Right forelimb (tissue), 1 donor: ENCODE measurements at places on chromosomes 1 and 21.

DNA sequence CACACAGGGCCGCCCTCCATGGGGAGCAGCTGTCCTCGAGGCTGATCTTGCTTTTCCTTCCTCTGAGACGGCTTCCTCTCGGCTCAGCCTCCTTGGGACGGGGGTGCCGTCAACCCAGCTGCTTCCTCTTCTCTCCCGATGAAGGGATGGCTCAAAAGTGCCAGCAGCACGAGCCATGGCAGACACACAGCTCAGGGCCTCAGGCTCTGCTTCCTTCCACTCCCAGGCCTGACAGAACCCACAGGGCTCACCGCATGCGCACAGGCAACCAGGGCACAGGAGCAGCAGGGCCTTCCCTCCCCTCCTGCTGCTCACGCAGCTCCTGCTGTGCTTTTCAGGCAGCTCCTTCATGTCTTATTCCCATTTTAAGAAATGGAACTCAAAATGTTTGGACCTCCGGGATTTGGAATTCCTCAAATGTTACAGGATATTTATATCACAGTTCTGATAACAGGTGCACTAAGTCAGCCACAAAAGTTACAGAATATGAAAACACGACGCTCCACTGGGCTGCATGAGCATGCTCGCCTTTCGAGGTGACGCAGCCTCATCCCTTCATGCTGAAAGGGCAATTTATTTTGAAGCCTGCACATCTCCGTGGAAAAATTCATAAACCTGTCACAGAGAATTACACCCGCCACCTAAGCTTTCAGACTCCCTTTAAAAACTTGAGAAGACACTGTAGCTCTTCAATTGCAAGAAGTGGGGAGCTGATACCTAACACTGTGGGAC lies 84.4 kb downstream of the HSF2BP start:
- DNase-seq: no peak

GRCh38 chr1:2632051-2632430 lies 775 bp downstream of the MMEL1 start:
- DNase-seq: no peak

GRCh38 chr1:30704271-30704670 lies 19.1 kb downstream of the MATN1 start:
- DNase-seq: no peak

GRCh38 chr21:29217818-29218291 lies 80.9 kb upstream of the BACH1 start:
- DNase-seq: no peak

DNA sequence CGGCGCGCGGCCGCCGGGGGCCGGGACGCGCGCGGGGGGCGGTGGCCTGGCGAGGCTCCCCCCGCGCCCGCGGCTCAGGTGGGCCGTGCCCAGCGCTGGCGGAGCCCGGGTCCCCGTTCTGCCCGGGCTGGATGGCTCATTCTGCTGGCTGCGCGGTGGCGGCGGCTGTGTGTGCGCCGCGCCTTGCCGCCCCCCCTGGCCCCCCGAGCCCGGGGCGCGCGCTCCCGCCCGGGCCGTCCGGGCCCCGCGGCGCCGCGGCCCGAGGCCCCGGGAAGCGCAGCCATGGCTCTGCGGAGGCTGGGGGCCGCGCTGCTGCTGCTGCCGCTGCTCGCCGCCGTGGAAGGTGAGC lies at the start of gene EPHB2:
EPHB2 (plus strand) TSS at position 139 of the 349 bp plus-strand sequence; CDS start at position 283, 144 bp downstream.
- no peak for DNase-seq
